ENCODE measurements at places on chromosomes 3 and 15.

DNA sequence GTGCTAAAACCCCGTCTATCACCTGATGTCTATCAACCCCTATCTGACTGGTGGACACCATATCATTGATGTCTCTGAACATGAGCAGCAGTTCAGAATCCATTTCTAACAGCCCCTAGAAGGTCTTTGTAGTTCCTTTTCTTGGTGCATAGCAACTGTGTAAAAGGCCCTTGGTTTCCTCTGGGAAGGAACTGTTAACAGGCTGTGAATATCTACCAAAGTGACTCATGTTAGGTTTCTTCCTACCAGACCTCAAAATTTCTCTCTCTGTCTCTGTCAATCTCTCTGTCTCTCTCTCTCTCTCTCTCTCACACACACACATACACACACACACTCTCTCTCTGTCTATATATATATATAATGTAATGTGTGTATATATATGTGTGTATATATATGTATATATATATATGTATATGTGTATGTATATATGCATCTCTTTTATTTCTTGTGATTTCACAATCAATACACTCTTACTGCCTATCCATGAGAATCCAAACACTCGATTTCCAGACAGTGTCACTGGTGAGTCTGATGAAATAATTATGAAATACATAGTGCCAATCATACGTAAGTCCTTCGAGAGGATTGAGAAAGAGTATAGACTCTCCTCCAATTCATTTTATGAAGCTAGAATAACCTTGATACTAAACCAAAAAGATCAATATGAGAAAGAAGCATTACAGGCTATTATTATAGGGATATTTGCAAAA is 335.9 kb upstream of the SLCO3A1 start:
- DNase-seq: no peak

DNA sequence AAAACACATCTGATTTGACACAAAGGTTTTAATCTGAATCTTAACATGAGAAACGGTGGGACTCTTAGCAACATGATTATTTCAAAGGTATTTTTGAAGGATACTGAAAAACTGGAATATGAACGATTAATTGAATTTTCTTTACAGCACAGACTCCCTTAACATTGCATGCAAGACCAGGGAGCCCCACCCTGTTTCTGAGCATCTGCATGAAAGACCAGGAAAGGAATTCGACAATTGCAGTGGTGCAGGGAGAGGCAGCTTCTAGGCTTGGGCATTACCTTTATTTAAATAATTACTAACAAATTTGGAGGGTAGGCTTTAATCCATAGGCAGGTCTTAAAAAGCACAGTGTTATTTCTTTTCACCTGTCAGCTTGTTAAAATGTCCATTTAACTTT is 240.6 kb upstream of the TOPAZ1 start:
- DNase-seq: no peak

DNA sequence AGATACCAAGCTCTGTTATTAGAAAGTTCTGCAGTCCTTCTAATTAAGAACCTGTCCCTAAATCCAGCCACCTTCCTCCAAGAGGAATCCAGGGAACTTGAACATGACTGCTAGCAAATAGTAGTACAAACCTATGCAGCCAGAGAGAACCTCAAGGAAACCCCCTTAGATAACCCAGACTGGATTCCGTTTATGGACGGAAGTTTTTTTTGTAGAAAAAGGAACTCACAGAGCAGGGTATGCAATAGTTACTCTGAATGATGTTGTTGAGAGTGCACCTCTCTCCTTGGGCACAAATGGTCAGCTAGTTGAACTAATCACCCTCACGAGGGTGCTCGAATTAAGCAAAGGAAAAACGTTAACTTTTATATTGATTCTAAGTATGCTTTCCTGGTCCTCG is 40.8 kb downstream of the TM4SF18 start:
- no peak for DNase-seq

DNA sequence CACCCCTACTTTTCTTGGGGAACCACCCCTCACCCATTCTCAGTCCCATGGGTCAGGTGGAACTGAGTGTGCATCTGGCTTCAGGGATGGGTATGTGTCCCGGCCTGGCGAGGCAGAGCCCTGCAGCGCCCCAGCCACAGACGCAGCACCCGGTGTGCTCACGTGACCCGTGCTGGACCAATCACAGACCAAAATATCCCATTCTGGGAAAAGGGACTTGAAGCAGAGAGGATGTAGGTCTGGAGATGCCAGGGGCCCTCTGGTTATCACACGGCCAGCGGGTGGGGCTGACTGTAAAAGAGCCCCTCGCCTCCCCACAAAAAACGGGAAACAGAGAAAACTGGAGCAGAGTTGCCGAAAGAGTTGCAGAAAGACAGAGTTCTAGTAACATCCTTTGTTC is 138.0 kb upstream of the RAD18 start:
- DNase-seq: no peak
